ENCODE measurements at places on chromosomes 1 and 21.

- no peaks in the 10 kb centered on the region for H3K27me3 ChIP-seq
- H3K36me3 ChIP-seq = no peaks in the 10 kb centered on the region
- no peak overlapping the region for H3K27ac ChIP-seq
- H3K4me3 ChIP-seq = no peak overlapping the region
- no peaks in the 10 kb centered on the region for H3K4me1 ChIP-seq
- no peak for DNase-seq
These were observed 15.3 kb upstream of the COL6A2 start for GRCh38 chr21:46082713-46082962.

DNA sequence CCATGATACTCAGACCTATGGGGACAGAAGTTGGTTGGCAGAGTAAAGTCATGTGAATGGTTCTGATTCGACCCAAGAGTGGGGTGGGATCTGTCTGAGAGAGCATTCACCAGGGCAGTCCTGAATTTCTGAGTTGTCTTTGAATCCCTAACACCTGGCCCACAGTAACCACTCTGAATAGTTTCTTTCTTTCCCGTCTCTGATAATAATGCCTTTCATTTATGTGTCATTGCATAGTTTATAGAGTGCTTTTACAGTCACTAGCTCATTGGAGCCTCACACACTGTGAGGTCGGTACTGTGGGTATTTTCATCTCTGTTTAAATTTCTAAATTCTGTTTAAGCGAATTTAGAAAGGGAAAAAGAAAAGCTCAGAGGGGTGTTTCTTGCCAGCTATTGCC is 147.1 kb downstream of the C1orf21 start:
- no peaks in the 10 kb centered on the region for H3K36me3 ChIP-seq
- DNase-seq = no peak
- no peaks in the 10 kb centered on the region for H3K27me3 ChIP-seq
- H3K4me1 ChIP-seq = no peaks in the 10 kb centered on the region
- H3K4me3 ChIP-seq = no peak overlapping the region
- H3K27ac ChIP-seq = no peak overlapping the region

- H3K36me3 ChIP-seq = no peaks in the 10 kb centered on the region
- no peak overlapping the region for H3K4me3 ChIP-seq
- no peaks in the 10 kb centered on the region for H3K27me3 ChIP-seq
- DNase-seq = no peak
- no peak overlapping the region for H3K27ac ChIP-seq
- no peaks in the 10 kb centered on the region for H3K4me1 ChIP-seq
These were observed 24.4 kb downstream of the ADAM30 start for GRCh38 chr1:119871881-119872280.

- no peak for DNase-seq
- H3K27me3 ChIP-seq = no peaks in the 10 kb centered on the region
- H3K27ac ChIP-seq = no peak overlapping the region
These were observed 46.7 kb downstream of the RPRD2 start for GRCh38 chr1:150410582-150411101.

- H3K27ac ChIP-seq = no peak overlapping the region
- H3K27me3 ChIP-seq = no peaks in the 10 kb centered on the region
- H3K4me3 ChIP-seq = no peak overlapping the region
- no peak for DNase-seq
These were observed 23.4 kb upstream of the FMO4 start for GRCh38 chr1:171290621-171291020.

DNA sequence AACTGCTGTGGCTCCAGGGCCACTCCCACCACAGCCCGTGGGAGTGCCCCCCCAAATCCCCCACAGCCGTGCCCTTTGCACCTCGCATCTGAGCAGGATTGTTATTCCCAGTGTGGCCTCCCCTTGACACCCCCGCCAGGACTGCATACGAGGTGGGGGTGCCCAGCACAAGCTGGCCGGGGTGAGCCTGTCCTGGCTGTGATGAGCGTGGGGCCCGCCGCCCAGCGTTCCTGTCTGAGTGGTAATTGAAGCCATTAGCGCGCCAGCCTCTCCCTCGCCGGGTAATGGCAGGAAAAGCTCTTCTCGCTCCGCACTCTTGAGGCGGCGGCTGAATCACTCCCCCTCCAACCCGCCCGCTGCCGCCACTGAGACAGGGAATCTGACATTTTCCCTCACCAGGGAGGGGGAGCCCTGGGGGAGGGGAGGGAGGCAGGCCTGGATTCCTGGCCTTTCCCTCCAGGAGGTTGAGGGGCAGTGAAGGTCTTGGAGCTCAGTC is 27.7 kb downstream of the PTPRF start:
- no peaks in the 10 kb centered on the region for H3K4me1 ChIP-seq
- H3K36me3 ChIP-seq = no peaks in the 10 kb centered on the region
- no peak overlapping the region for H3K27ac ChIP-seq
- DNase-seq = peak; percentile 83
- no peaks in the 10 kb centered on the region for H3K27me3 ChIP-seq

GRCh38 chr1:32318127-32318869 is 17.7 kb downstream of the MARCKSL1 start:
- no peak overlapping the region for H3K27ac ChIP-seq
- no peaks in the 10 kb centered on the region for H3K27me3 ChIP-seq
- no peak overlapping the region for H3K4me3 ChIP-seq

- no peaks in the 10 kb centered on the region for H3K27me3 ChIP-seq
- DNase-seq = no peak
- H3K4me1 ChIP-seq = no peaks in the 10 kb centered on the region
- H3K36me3 ChIP-seq = no peaks in the 10 kb centered on the region
- H3K27ac ChIP-seq = no peak overlapping the region
These were observed 12.4 kb upstream of the RCAN3 start for GRCh38 chr1:24490101-24490781.

- no peak for DNase-seq
- H3K36me3 ChIP-seq = no peaks in the 10 kb centered on the region
- peak overlapping the region; percentile 99 for H3K4me3 ChIP-seq
These were observed 512 bp downstream of the FBLIM1 start for GRCh38 chr1:15758953-15759661.

- H3K36me3 ChIP-seq = no peaks in the 10 kb centered on the region
- no peak for DNase-seq
- H3K27me3 ChIP-seq = no peaks in the 10 kb centered on the region
- no peak overlapping the region for H3K27ac ChIP-seq
- H3K4me1 ChIP-seq = no peaks in the 10 kb centered on the region
These were observed 20.2 kb downstream of the SKI start for GRCh38 chr1:2248127-2248826.

- no peaks in the 10 kb centered on the region for H3K27me3 ChIP-seq
- DNase-seq = no peak
- H3K4me3 ChIP-seq = no peak overlapping the region
- H3K36me3 ChIP-seq = no peaks in the 10 kb centered on the region
These were observed 73.6 kb downstream of the GNG12 start for GRCh38 chr1:67759692-67760029.

GRCh38 chr1:160366731-160367515 is at the start of gene NHLH1:
TSS of gene NHLH1 (plus strand) at chr1:160367071. CDS start at chr1:160370732, 3,661 bp downstream.
- DNase-seq = no peak
- H3K4me1 ChIP-seq = no peaks in the 10 kb centered on the region
- H3K36me3 ChIP-seq = no peaks in the 10 kb centered on the region
- H3K27me3 ChIP-seq = no peaks in the 10 kb centered on the region

Measured in aorta (tissue), 5 donors.